Activated T-helper 1 cell treated with anti-CD3 and anti-CD28 coated beads, Interleukin-12 subunit alpha, Interleukin-12 subunit beta, Interleukin-2, Interleukin-4 antibody, amounts not matched to agents 30 ng/mL and 10 ng/mL and 1 ng/mL, durations not matched to agents 14 hours and 24 hours and 36 hours (primary cell): ENCODE measurements at places on chromosomes 2 and 18.

DNA sequence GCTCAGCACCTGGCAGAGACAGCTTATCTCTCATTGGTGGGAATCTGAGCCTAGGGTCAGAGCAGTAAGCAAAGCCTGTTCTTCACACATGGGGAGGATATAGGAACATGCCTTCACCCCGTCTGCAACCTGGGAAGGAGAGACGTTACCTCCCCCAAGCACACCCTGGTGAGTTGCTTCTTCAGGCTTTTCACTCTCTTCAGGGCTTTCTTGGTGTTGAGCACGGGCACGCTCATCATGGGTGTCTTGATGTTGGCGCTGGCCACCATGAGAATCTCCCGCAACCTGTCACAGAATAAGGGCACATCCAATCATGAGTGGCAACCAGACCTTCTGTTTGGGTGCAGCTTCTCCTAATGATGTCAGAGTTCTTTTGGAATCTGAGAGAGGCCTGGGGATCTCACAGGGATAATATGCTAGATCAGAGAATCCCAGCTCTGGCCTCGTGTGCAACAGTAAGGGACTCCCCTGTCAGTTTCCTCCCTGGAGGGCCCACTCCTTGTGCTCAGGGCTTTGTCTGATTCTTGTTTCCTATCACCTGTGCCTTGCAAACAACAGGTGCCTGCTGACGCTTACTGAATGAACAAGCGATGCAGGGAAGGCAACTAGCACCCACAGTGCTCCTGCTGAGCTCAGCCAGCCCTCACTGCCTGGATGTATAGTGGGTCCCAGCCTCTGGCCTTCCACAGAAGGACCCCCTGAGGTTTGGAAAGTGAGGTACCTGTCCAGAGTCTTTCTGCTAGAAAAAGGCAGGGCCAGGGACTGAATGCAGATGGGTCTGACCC is 66.3 kb downstream of the POLR1A start:
- H3K4me1 ChIP-seq = peaks cover 68% of the 10 kb centered on the region
- H3K27ac ChIP-seq = peak overlapping the region; percentile 93
- no peak for DNase-seq
- H3K27me3 ChIP-seq = no peaks in the 10 kb centered on the region
- no peak overlapping the region for H3K4me3 ChIP-seq

- peaks cover 4% of the 10 kb centered on the region for H3K27me3 ChIP-seq
- no peak for DNase-seq
- no peak overlapping the region for H3K4me3 ChIP-seq
These were observed 597.1 kb upstream of the ACVR2A start for GRCh38 chr2:147247749-147248148.

- H3K36me3 ChIP-seq = peaks cover 41% of the 10 kb centered on the region
- no peak for DNase-seq
- no peak overlapping the region for H3K4me3 ChIP-seq
These were observed 4.6 kb downstream of the RPS27A start for GRCh38 chr2:55236992-55237543.

DNA sequence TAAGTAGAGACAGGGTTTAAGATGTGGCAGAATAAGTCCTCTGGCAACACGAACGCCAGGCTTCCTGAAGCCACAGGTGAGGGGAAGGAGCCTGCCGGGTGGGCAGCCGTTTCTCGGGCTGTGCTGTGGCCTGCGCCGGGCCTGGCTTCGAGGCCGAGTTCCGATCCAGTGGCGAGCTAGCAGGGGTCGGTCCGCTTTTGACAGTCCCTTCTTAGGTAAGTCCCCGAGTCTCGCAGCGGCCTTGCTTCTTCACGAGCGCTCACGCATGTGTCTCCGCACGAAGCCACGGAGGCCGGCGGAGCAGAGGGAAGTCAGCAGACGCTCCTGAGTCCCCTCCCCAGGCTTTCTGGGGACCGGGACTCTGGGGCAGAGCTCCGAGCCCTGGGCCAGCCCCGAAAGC is 26.0 kb downstream of the SALL3 start:
- DNase-seq = no peak
- H3K27ac ChIP-seq = no peak overlapping the region
- no peaks in the 10 kb centered on the region for H3K36me3 ChIP-seq

DNA sequence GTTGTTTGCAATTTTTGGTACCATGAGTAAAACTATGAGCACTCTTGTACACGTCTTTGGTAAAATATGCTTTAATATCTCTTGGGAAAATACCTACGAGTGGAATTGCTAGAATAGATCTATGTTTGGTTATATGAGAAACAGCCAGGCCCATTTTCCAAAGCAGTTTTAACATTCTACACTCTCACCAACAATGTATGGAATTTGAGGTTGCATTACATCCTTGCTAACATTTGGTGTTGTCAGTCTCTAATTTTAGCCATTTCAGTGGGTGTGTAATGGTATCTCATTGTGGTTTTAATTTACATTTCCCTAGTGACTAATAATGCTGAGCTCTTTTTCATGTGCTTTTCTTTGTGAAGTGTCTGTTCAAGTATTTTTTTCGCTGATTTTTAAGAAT is 118.9 kb upstream of the TCF4 start:
- no peak overlapping the region for H3K4me3 ChIP-seq
- H3K4me1 ChIP-seq = no peaks in the 10 kb centered on the region
- DNase-seq = no peak
- no peaks in the 10 kb centered on the region for H3K27me3 ChIP-seq
- H3K27ac ChIP-seq = no peak overlapping the region
- no peaks in the 10 kb centered on the region for H3K36me3 ChIP-seq

DNA sequence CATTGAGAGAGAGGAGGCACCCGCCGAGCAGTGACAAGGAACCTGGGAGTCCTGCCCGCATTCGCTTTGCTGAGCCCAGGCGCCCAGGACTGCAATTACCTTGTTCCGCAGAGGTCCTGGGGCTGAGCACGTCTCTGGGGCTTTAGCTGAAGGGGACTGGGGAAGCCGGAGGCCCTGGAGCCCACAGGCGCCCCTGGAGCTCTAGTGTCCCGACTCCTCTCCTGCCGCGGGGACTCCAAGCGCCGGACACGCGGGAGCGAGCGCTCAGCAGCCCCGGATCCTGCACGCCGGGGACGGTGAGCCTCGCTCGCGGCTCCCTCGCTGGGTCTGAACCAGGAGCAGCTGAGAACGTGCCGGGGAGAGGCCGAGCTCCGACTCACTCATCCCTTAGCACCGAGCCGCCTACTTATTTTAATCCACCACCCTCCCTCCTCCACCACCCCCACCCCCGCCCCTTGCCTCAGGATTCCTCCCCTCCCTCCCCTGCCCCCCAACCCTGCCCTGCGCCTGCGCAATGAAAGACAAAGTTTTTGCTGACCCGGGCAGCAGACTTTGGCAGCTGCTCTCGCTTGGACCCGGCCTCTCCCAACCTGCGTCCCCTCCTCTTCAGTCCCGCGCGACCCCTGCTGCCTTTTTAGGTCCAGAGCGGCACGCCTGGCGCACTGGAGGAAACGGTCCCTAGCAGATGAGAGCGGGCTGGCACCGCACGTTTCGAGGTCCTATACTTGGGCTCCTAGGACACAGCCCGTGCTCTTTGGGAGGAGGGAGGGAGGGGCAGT is at the start of gene OSR1:
TSS of gene OSR1 (minus strand) at position 382 of the 779 bp plus-strand sequence. CDS start 4,818 bp downstream, outside the sequence.
- H3K27ac ChIP-seq = peak within 1 kb of the TSS; percentile 52
- no peak for DNase-seq
- peaks cover 35% of the 10 kb centered on the region for H3K4me1 ChIP-seq

GRCh38 chr2:313991-314390 is 26.1 kb upstream of the ALKAL2 start:
- H3K4me3 ChIP-seq = no peak overlapping the region
- peaks cover 11% of the 10 kb centered on the region for H3K27me3 ChIP-seq
- H3K4me1 ChIP-seq = peaks cover 15% of the 10 kb centered on the region
- no peak overlapping the region for H3K27ac ChIP-seq
- no peak for DNase-seq

- no peak for DNase-seq
- H3K36me3 ChIP-seq = no peaks in the 10 kb centered on the region
- H3K27ac ChIP-seq = no peak overlapping the region
- no peak overlapping the region for H3K4me3 ChIP-seq
- H3K27me3 ChIP-seq = peaks cover 5% of the 10 kb centered on the region
These were observed 96.5 kb downstream of the ZNF532 start for GRCh38 chr18:58960946-58961722.

DNA sequence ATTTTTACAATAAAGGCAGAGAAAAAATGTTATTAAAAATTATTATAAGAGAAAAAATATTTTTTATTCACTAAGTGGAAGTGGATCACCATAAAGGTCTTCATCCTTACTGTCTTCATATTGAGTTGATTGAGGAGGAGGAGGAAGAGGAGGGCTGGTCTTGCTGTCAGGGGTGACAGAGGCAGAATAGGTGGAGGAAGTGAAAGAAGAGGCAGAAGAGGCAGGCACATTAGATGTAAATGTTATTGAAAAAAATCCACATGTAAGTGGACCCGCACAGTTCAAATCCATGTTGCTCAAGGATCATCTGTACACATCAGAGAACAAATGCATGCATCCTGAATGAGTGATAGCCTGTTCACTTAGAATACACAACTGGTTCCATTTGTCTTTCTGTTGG is 6.4 kb upstream of the SPATS2L start:
- H3K4me1 ChIP-seq = peaks cover 8% of the 10 kb centered on the region
- no peak overlapping the region for H3K4me3 ChIP-seq
- H3K36me3 ChIP-seq = no peaks in the 10 kb centered on the region
- DNase-seq = no peak
- H3K27me3 ChIP-seq = peaks cover 19% of the 10 kb centered on the region

DNA sequence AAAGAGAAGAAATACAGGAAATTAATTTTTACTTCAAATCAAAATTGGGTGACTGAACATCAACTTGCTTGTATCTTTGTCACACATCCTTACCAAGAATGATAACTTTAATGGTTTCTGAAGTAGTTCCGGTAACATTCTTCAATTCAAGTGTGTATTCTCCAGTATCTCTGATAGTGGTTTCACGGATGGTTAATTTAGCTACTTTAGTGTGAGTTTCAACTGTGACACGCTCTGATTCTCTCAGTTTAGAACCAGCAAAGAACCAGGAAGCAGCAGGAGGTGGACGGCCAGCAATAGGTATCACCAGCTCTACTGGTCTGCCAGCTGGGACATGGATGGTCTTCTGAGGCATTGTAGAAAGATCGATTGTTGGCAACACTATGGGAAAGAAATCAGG is 62.3 kb downstream of the PLEKHA3 start:
- no peak overlapping the region for H3K27ac ChIP-seq
- no peak for DNase-seq
- peaks cover 45% of the 10 kb centered on the region for H3K36me3 ChIP-seq
- H3K4me1 ChIP-seq = peaks cover 8% of the 10 kb centered on the region

- peaks cover 15% of the 10 kb centered on the region for H3K4me1 ChIP-seq
- no peak overlapping the region for H3K4me3 ChIP-seq
- H3K27me3 ChIP-seq = no peaks in the 10 kb centered on the region
- DNase-seq = no peak
- H3K27ac ChIP-seq = no peak overlapping the region
- H3K36me3 ChIP-seq = peaks cover 44% of the 10 kb centered on the region
These were observed 52.3 kb upstream of the ZFP36L2 start for GRCh38 chr2:43278564-43279220.

DNA sequence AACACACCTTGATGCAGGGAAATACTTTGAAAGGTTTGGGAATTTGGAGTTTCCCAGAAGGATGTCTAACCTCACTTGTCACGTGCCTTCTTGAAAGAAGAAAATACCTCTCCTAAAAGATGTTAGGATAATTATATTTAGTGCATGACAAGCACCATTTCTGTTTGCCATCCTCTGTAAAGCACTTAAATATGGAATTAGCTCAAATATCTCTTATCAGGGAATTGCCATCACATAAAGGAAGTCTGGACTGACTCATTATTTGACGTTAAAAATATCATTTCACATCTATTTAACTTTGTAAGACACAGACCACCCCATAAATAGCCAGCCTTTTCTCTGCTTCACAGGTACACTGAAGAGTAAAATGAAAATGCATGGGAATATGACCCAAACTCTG is 140.1 kb downstream of the STK39 start:
- H3K4me1 ChIP-seq = no peaks in the 10 kb centered on the region
- peaks cover 9% of the 10 kb centered on the region for H3K36me3 ChIP-seq
- H3K27ac ChIP-seq = no peak overlapping the region
- no peak for DNase-seq
- H3K27me3 ChIP-seq = no peaks in the 10 kb centered on the region
- H3K4me3 ChIP-seq = no peak overlapping the region

GRCh38 chr18:45156946-45157345 is 458.3 kb upstream of the SLC14A2 start:
- DNase-seq = no peak
- no peak overlapping the region for H3K27ac ChIP-seq
- H3K4me3 ChIP-seq = no peak overlapping the region
- no peaks in the 10 kb centered on the region for H3K4me1 ChIP-seq
- H3K27me3 ChIP-seq = no peaks in the 10 kb centered on the region

DNA sequence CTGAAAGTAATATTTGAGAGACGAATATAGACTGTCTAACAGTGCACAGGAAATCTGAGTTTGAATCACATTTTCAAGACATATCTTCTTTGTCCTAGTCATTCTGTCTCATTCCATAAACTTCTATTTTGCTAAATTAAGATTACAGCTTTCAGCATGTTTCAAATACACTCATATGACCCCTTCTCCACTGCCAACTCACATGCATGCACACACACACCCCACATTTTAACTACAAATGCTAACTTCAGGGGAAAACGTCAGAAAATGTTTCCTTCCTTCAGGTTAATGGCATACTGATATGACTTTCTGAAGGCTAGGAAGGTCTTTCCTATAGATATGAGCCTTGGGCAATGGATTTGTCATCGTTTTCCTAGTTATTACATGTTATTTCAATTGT is 373.7 kb downstream of the RBM43 start:
- no peaks in the 10 kb centered on the region for H3K4me1 ChIP-seq
- no peak overlapping the region for H3K27ac ChIP-seq
- no peaks in the 10 kb centered on the region for H3K27me3 ChIP-seq
- no peak for DNase-seq
- H3K4me3 ChIP-seq = no peak overlapping the region

GRCh38 chr2:46950314-46950713 is 34.7 kb upstream of the MCFD2 start:
- DNase-seq = no peak
- H3K36me3 ChIP-seq = peaks cover 49% of the 10 kb centered on the region
- H3K4me3 ChIP-seq = no peak overlapping the region

GRCh38 chr2:159661286-159661685 is 44.9 kb upstream of the BAZ2B start:
- H3K27me3 ChIP-seq = no peaks in the 10 kb centered on the region
- H3K4me3 ChIP-seq = no peak overlapping the region
- no peak for DNase-seq
- H3K4me1 ChIP-seq = no peaks in the 10 kb centered on the region

DNA sequence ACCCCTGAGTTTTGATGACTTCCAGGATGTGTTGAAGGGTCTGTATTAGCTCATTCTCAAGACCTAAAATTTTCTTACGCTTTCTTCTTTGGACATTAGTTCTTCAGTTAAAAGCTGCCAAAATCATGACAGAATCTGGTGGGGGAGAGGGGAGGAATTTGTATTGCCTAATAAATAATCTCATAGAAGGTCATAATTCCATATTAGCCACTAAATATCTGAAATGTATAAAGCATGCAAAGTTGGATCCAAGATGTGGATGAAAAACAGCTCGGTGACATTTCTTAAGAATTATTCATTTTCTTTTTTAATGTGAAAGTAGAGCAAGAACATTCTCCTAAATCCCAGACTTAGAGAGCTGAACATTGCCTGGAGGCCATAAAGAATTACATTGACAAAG is 120.1 kb downstream of the MMADHC start:
- H3K27me3 ChIP-seq = peaks cover 6% of the 10 kb centered on the region
